Fibroblast of villous mesenchyme (primary cell): ENCODE measurements at places on chromosomes 5 and 9. TPM values are rescaled to one million over a fixed set of nuclear protein-coding genes. Genes with fewer than 3 reads are reported as not detected.
A peak's percentile ranks its signal among the peaks of the same experiment; 100 is the strongest.

GRCh38 chr5:28374492-28374967 is 1336.1 kb upstream of the CDH9 start:
- DNase-seq, result no peak

DNA sequence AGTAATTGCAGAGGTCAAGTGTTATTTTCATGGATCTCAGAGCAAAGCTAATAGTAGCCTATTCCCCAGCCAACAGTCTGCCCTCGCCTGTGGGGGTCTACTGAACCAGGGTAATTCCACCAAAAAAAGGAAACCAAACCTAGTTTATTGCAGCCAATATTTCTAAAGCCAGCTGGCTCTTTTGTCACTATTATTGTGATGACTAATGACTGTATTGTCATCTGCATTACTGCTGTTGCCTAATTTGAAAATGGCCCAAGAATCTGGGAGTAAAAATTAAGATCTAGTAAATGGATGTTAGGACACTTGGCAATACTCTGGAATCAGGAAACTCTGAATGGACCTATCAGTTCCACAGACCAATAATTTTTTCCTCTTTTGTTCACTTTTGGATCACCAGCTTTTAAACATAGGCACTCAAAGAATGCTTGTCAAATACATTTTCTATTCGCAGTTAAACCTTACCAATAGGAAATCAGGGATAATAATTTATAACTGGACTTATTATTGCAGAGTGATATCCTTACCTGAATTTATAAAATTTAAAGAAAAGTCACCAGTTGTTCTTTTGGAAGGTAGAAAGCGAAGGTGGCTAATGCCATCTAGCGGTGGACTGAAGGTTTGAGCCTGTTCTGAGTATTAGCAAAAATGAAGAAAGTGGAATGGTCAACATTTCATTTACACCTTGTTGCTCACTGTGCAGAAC is 69.2 kb downstream of the SYK start:
- DNase-seq, result peak; percentile 50

GRCh38 chr9:134618163-134618832 is 23.3 kb upstream of the COL5A1 start:
- DNase-seq, result no peak

GRCh38 chr5:39785410-39785809 is 360.6 kb upstream of the DAB2 start:
- no peak for DNase-seq

DNA sequence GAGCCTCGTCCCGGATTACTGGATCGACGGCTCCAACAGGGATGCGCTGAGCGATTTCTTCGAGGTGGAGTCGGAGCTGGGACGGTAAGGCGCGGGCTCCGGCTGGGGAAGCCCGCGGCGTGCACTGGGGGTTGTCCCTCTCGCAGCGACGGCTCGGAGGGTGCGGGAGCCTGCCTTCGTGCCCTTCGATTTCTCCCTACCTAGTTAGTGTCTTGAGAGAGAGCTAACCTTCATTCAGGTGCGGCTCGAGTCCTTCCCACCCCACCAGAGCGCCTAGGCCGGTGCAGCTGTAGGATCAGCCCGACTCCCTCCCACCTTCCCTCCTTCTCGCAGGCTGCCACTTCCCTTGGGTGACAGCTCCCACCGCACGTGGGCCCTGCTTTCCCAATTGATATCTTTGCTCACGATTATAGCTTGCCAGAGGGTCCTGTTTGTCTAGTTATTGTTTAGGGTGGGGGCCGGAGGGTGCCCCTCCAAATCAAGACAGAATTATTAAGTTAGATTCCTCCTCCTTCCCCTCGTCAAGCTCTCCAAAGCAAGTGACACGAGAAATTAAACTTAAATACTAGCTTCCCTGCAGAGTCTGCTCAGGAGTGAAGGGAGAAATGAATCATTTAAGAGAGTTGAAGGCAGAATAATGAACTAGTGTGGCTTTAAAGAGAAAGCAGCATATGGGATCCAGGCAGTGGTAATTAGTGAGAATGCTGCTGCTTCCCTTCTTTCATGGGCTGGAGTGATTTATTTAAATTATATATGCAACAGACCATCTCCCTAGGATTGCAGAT is 569 bp downstream of the CAMK4 start:
- DNase-seq, result no peak

GRCh38 chr5:96087939-96088338 is 126.3 kb upstream of the ELL2 start:
- no peak for DNase-seq

DNA sequence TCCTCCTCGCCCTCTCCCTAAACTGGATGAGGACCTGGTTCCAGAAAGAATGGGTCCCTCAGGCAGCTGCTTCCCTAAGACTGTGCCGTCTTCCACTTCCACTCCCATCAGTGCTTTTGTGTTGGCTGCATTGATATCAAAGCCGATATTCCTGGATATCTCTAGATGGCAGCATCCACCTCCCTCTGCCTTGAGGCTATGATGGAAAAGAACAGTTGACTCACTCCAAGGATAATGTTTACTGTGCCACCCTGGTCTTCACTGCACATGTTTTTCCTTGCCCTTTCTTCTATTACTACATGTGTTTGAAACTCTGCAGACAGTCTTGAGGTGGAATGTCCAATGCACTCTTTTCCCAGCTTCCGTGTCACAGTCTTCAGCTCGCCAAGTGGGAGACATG is 211.6 kb downstream of the MAST4 start:
- peak; percentile 22 for DNase-seq

GRCh38 chr9:108668938-108669335 is 186.8 kb downstream of the ACTL7B start:
- DNase-seq, result no peak

GRCh38 chr9:133811471-133811870 is 73.3 kb upstream of the SARDH start:
- DNase-seq, result no peak

- peak; percentile 56 for DNase-seq
These were observed 168.9 kb downstream of the PAPPA start for GRCh38 chr9:116322521-116322920.

- DNase-seq, result no peak
These were observed 372.4 kb downstream of the MAT2B start for GRCh38 chr5:163877865-163878264.

DNA sequence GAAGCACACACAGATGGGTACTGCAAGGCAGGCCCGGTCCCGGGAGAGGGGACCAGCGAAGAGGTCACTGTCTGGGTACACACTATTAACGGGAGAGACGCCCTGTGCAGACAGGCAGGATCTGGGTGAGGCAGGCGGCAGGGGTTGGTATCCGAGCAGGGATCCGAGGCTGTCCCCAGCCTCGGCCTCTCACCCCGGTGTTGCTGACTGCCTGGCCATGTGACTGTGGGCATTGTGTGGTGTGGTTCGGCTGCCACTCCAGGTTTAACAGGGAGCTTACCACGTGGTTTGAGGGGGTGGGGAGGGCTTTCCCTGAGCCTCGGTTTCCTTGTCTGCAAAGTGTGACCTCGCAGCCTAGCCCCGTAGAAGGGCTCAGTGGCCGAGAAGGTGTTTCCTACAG is 11.1 kb upstream of the RALGDS start:
- DNase-seq, result no peak

DNA sequence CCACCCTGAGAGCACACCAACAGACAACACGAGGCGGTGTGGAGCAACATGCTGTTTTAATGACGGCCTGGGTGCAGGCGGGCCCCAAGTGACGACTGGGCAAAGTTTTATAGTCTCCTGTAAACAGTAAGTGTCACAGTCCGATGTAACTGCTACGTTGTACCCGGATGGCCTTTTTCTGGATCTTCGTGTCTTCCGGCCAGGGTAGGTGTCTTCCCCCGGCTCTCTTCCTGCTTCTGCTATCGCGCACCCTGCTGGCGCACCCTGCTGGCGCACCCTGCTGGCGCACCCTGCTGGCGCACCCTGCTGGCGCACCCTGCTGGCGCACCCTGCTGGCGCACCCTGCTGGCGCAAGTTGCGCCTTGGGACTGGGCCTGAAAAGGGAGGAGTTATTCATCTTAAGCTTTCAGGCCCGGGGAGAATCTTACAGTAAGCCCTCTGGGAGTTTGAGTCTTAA is 143.0 kb upstream of the TARS1 start:
- DNase-seq, result peak; percentile 22

DNA sequence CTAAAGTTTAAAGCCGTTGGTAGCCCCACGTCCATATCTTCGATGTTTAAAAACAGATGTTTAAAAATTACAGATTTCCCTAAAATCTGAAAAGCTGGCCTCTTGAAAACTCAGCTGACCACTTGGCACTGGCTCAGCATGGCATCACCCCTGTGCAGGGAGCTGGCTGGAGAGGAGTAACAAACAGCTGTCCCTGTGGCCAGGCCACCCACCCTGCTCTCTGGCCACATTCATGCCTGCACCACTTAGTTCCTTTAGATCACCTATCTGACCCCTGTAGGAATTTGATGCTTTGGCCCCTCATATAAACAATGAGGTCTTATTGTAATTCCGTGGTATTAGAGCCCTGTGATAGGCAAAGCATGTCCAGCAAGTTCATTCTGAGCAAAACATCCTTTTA is 107.5 kb downstream of the FRMD3 start:
- no peak for DNase-seq

DNA sequence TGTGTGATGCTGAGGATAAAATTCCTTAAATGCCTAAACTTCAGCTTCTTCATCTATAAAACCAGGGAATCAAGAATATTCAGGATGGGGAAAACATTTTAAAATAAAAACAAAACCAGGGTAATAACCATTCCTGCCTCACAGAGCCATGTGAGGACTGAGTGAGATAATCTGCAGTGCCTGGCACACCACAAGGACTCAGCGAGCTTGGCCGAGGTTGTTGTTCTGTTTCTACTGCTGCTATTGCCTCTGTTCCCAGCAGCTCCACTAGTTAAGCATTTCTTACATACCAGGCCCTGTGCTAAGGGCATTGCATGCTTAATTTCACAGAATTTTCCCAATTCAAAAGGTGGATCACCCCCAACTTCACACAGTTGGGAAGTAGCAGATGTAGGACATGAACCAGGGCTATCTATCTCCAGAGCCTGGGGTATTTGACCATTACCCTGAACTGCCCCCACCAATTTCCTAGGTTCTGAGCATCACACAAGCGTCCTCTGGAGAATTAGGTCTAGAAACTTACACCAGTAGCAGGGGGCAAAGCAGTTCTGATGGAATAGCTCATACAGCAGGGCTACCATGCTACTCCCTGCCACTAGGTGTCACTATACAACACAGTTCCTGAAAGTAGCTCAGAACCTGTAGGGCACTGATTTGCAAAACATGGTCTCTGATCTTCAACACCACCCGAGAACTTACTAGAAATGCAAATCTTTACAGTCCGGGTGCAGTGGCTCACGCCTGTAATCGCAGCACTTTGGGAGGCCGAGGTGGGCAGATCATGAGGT is 74.3 kb downstream of the LRSAM1 start:
- DNase-seq, result peak; percentile 55

DNA sequence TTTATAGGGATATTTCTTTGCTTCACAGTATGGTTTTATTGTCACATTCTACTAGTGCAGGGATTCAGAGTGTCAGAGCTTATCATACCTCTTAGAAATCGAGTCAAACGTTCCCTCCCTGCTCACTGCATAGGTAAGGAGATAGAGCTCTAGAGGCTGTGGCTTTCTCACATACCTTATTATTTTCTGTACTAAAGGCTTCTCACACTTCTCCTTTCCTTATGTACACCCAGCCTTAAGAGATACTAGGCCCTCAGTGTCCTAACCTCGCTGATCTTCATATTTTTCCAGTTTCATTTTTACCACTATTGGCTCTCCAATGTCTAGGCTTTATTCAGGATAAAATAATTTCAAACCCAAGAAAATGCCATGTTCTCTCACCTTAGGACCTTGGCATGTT is 297.3 kb upstream of the RIOK2 start:
- no peak for DNase-seq

DNA sequence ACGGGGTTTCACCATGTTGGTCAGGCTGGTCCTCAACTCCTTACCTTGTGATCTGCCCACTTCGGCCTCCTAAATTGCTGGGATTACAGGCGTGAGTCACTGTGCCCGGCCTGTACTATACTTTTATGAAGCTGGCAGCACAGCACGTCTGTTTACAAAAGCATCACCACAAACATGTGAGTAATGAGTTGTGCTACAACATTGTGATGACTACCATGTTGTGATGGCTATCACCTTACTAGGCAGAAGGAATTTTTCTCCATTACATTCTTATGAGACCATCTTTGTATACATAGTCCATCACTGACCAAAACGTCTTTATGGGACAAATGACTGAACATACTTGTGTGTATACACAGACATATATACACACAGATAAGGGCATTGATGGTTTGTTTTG is 1019.0 kb downstream of the CDH18 start:
- no peak for DNase-seq

GRCh38 chr5:79074641-79075040 is 5.1 kb downstream of the BHMT2 start:
- peak; percentile 66 for DNase-seq

Gene SLC36A3
- not detected in 2 replicates for total RNA-seq

Gene SV2C
- total RNA-seq, result not detected in 2 replicates

Gene SLC28A3
- total RNA-seq, result 0.32 and 0.43 TPM in 2 replicates

Gene TAL2
- not detected in 2 replicates for total RNA-seq

Gene SAXO1
- not detected in 2 replicates for total RNA-seq

Gene GLDC
- total RNA-seq, result 0.32 and 0.43 TPM in 2 replicates

Gene SLC23A1
- not detected in 2 replicates for total RNA-seq

Gene JAKMIP2
- total RNA-seq, result 3.2 and 3.5 TPM in 2 replicates

Gene EDIL3
- 57.0 and 108 TPM in 2 replicates for total RNA-seq
